ENCODE measurements at places on chromosomes 6 and 20.

DNA sequence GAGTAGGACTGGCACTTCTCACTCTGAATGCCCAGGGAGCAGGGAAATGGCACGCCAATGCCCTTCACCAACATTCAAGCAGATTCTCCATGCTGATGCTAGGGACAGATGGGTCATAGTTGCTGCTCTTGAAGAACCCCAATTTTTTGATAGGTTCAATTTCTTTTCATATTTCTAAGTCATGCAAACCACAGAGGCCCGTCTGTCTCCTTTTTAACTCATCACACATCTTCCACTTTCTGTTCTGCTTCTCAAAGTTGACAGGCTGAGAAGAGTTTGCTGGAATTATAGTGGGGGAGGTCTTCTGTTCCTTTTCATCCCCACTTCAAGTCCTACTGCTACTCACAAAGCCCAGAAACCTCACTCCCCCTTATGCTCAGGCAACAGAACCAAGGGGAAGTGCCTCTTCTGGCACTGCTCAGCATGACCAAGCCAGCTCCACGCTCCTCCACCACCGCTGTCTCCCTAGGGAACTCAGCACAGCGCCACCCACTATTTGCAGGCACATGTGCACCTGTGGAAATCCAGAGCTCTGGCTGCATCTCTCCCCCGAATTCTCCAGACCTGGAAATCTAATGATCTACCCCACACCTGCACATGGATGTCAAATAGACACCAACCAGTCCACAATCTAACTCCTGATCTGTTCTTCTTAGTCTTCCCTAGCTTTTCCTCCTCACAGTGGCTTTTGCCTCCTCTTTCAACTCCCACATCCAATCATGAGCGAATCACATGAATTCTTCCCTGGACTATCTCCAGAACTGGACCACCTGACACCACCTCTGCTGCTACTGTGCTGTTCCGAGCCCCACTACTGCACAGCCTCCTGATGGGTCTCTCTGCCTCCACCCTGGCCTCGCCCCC, 10.7 kb downstream of the ZBTB24 start:
- no peak for DNase-seq

DNA sequence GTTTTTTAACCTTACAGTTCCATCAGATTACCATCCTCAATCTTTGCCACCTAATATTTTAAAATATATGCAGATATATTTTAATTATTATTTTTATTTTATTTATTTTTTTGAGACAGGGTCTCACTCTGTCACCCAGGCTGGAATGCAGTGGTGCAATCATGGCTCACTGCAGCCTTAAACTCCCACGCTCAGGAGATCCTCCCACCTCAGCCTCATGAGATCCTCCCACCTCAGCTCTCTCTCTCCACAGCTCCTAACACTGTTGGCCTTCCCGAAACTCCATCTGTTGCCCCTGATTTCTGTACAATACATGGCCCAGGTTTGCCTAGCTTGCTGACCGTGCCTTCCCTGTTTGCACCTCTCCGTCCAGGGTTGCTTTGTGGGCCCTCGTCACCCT, 4.4 kb upstream of the TAB2 start:
- no peak for DNase-seq

DNA sequence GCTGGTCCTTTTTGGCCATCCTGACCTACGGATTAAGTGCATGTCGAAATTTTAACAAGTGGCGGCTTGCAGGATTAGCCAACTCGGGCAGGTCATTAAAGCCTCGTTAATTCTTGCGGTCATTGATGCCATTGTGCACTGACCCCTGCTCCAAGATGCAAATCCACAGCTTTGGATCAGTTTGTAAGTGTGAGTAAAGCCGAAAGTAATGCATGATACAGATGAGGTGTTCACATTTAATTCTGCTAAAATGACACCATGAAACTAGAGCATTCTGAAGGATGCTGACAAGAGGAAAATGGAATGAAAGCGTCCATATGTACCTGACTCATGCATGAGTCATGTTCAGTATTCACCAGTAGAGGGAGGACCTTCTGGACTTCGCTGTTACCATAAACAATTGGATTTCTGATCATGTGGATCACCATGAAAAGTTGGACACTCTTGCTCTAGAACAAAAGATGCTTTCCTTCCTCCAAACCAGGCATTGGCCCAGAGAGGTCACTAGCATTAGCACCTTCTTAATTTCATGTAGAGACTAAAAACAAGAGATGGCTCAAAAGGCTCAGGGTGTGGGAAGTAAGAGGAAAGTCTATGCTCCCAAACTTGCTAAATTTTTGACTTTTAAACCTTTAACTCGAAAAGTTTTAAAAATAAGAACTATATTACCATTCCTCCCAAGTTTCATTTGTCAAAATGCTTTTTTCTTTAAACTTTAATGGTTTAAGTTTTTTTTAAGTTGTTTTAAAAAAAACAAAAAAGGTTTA, 48.0 kb downstream of the MUC22 start:
- DNase-seq, result peak; percentile 84

- DNase-seq, result no peak
These were observed 39.6 kb upstream of the HS3ST5 start for GRCh38 chr6:114382406-114382805.

DNA sequence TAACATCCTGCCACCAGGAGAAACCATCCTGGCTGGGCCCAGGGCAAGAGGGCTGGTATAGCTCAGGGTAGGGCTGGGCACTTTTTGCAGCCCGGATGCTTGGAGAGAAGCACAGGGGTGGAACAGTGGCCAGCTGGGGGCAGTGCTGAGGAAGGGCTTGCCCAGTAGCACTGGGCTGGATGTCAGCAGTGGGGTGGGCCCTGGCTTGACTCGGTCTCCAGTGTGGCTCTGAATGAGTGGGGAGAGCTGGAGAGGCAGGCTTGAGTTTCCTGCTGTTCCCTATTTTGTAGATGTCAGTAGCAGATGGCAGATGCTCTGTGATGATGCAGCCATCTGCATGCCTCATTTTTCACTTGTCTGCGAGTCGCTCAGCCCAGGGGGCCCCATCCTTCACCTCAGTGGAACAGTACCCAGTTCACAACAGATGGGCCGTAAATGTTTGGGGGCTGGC, 56.3 kb upstream of the TULP1 start:
- DNase-seq, result no peak

- DNase-seq, result no peak
These were observed 15.5 kb downstream of the MYBL2 start for GRCh38 chr20:43682446-43682845.

- no peak for DNase-seq
These were observed 8.7 kb downstream of the CST3 start for GRCh38 chr20:23629017-23629541.

GRCh38 chr6:51594981-51595380, 492.4 kb downstream of the PKHD1 start:
- no peak for DNase-seq

DNA sequence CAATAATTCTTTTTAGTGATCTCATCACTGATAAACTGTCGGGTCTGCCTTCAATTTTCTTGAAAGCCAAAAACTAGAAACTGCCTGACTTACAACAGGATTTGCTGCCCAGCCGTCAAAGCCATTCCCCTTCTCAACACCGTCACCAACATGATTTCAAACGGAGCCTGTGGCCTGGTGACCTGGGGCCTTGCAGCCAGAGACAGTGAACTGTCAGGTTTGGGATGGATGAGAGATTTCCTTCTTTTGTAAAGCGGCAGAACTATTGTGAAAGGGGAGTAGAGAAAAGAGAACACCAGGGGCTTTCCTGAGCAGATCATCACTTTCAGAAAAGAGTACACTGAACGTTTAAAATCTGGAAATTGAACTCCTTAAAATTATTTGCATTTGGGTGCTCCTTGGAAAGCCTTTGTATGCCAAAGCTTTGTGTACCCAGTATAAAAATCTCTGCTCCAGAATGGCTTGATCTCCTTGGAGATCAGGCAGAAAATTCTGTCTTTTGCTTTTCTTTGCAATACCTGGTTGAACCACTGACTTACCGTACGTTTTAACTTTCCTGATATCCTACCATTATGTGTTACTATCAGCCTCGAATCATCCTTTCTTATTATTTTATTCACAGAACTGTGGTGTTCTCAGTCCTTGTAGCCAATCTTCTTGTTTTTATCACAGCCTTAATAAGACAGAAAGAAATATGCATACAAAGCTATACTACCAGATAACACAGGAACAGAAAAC, 125.2 kb downstream of the PACRG start:
- DNase-seq, result no peak
